ENCODE measurements at places on chromosomes 12 and 14.

DNA sequence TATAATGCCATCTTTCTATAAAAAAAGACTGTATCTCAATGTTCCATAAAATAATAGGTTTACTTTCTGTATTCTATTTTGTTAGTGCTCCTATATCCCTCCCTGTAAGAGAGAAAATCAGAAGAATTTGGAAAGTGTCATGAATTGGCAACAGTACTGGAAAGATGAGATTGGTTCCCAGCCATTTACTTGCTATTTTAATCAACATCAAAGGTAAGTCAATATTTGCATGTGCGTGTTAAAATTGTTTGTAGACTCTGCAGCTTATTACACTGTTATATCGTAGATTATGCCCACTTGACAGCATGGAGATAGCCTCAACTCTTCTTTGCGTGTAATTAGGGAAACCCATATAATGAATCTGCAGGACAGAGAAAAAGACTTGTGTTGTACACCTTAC is 34.0 kb downstream of the KCNMB4 start:
- DNase-seq = no peak

DNA sequence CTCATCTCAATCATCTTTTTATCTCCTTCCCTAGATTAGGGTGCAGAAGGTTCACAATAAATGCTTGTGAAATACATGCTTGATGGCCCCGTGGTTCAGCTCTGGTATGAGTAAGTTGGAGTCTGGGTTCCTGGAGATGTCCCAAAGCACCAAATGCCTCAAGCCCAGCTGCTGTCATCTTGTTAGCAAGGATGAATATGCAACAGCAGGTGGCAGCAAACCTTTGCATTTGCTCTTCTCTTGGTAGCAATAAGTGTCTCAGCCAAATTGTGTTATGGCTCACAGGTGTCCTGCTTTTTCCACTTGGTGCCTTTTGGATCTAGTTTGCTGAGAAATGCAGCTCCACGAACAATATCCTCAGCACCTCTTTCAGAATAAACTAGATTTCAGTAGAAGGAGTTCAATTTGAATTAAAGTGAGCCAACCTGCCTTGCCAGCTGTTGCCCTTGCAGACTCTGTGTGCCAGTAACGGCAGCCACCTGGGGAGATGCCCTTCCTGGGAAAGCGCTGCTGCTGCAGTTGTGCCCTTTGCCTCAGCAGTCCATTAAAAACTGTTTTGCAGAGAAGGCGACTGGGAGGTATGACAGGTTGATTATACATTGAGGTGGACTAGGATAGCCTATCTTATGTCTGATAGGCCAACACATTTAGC is 417.3 kb downstream of the SNAPC1 start:
- DNase-seq = peak; percentile 80

GRCh38 chr12:110193196-110193595 is 69.0 kb downstream of the IFT81 start:
- DNase-seq = no peak

DNA sequence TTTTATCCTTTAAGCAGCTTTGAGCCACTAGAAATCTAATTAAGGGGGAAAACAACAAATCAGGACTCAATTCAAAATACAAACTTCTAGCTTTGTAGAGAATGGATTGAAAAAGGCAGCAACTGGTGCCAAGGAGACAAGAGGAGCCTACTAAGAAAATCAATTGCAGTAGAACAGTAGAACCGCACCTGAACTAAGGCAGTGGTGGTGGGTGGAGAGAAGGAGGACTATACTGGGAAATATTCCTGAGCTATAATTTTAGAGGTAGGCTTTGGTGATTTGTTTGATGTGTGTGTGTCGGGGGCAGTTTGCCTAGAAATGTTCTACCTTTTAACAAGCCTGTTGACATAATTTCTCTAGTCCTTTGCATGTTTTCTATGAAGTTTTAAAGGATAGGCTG is 270.9 kb upstream of the SYT10 start:
- DNase-seq = no peak

DNA sequence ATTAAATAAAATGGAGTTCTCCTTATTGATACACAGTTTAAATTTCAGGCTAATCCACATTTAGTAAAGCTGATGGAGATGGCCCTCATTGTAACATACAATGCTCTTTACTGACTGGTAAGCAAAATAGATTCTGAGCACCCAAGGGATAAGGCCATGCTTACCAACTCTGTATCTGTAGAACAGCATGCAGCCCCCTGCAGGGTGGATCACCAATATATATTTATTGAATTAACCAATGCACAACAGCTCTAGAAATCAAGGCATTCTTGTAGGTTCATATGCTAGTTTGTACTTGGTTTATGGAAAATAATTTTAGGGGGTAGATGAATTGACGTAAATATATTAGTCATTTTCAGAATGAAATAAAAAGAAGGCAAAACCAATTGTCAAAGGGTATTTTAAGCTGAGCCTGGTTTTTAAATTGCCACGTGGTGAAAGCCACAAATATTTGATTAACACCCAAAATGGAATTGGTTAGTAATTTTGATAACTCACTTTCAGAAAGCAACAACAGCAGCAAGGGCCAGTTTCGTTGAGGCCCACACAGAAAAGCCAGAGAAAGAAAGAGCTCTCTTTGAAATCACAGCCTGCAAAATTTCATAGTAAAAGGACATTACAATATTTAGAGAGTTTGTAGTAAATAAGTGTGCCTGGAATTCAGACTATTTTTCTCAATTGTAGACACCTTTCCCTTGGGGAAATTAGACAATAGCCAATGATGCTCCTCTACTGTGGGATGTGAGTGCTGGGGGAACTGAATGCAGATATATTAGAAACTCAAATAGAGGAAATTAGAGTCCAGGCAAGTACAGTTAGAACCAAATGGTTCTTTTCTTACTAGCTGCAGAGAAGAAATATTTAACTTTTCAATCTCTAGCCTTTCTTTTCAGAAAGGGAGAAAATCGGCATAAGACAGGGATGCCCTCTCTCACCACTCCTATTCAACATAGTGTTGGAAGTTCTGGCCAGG is 216.2 kb upstream of the ABCD2 start:
- DNase-seq = no peak

DNA sequence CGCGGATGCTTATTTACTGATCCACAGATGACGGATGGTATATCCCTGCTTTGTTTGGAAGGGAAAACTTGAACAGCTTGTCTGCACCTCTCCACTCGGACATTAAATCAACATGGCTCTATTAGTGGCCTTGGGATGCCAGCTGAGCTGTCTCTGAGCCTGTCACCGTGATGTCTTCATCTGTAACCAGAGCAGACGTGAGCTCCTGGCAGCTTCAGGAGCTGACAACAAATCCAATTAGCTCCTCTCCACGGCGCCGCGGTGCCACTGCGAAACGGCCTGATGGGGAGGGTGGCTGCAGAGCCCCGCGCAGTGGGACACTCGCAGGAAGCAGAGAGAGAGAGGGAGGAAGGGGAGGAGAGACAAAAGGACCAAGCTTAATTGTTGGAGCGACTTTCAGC is 112.3 kb downstream of the PAPOLA start:
- no peak for DNase-seq

DNA sequence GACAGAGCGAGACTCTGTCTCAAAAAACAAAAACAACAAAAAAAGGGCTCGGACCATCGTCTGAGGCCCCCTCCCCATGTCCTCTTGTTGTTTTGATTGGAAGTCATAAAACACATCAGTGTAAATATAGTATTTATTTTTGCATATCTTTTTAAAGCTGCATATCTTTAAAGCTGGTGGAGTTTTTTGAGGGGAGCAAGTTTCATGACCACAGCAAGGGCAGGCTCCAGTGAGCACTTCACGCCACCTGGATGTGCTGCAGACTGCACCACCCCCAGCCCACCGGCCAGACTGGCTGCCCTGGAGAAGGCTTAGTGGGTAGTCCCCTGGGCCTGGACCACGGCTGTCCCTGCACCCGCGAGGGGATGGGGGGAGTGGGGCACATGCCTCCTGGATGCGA is 11.9 kb upstream of the BCL7A start:
- DNase-seq = no peak

GRCh38 chr12:123529686-123530085 is 3.8 kb downstream of the RILPL1 start:
- DNase-seq = no peak

DNA sequence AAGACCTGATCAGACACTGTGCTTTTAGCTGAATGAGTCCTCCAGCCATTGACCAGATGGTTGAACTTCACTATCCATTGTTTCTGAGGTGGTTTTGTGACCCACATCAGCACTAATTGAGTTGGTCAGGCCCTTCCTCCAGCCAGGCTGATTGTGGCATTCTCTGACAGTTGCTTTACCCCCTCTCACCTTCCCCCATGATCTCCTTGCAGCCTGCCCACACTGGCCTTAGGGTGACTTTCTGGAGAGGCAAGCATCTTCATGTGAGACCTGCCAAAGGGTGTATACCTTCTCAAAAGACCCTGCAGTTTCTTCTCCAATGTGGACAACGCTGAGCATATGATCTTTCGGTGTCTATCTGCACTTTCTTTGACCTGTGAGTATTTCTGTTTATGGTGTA is 83.9 kb downstream of the GPATCH2L start:
- DNase-seq = no peak

DNA sequence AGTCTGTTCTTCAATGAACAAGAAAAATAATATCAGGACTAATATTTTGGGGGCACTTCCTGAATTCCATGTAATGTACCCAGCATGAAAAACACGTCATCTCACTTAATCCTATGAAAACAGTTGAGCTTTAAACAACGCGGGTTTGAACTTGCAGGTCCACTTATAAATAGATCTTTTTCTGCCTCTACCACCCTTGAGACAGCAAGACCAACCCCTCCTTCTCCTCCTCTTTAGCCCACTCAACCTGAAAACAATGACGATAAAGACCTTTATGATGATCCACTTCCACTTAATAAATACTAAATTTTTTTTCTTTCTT is 203.9 kb upstream of the KRR1 start:
- no peak for DNase-seq

DNA sequence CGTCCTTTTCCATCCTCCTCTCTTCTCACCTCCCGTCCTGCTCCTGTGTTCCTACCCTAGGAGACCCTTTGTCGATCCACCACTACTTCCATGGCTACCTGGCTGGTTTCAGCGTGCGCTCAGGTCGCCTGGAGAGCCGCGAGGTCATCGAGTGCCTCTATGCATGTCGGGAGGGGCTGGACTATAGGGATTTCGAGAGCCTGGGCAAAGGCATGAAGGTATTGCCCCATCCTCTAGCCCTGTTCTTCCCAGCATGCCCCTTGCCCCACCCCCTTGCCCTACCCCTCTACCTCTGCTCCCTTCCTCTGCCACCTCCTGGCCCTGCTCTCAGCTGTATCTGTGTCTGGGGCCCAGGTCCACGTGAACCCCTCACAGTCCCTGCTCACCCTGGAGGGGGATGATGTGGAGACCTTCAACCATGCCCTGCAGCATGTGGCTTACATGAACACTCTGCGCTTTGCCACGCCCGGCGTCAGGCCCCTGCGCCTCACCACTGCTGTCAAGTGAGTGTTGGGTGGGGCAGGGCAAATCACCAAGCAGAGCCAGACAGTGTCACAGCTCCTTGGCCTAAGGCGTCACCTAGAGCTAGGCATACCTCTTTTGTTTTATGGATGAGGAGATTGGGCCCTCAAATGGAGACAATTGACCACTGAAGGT is 12.8 kb downstream of the CLSTN3 start:
- no peak for DNase-seq

DNA sequence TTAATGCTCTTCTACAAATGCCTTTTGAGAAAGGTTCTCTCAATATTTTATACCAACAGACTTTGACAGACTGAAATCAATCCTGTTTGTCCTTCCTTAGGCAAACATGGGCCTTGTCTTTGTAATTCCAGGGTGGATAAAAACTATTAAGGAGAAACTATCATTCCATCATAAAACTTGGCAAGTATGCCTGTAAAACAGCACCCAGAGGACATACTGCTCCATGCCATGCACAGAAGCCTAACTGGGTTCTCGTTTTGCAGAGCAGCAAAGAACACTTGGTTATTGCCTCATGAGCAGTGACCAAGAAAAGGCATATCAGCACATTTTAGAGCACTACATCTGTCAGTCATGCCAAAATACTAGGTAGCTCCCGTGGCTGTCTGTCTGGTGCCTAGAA is 33.8 kb upstream of the PTGDR start:
- no peak for DNase-seq

GRCh38 chr14:96125536-96125935 is 79.1 kb upstream of the BDKRB2 start:
- DNase-seq = no peak

DNA sequence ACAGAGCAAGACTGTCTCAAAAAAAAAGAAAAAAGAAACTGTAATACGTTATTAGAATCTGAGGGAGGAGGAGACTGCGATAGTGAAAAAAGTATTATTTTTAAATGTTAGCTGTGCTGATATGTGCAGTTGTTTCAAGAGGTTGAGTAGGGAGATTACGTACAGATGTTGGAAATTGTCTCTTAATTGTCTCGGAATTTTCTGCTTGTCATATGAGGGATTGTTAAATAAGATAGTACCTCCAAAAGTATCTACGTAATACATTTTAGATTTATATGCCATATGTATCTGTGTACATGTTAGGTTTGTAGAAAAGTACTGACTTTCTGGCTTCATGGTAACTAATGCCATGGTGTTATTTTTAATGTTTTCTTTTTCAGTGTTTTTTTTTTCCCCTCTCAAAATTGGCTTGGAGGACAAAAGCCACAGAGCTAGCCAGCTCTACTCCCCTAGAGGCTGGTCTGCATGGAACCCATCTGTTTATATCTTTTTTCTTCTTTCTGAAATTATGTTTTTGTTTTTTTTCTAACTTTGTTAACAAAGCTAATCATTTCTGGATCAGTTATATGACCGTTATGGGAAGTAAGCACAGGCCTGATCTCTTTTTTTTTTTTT is 3.4 kb downstream of the RIMKLB start:
- no peak for DNase-seq

- DNase-seq = no peak
These were observed 148.3 kb downstream of the AKAP6 start for GRCh38 chr14:32477396-32477795.

DNA sequence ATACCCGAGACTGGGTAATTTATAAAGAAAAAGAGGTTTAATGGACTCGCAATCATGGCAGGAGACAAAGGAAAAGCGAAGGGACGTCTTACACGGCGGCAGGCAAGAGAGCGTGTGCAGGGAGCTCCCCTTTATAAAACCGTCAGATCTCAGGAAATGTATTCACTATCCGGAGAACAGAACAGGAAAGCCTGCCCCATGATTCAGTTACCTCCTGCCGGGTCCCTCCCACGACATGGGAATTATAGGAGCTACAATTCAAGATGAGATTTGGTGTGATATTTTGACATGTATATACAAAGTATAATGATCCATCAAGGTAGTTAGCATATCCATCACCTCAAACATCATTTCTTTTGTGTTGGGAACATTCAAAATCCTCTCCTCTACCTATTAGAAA is 2.3 kb upstream of the CDCA4 start:
- DNase-seq = no peak

DNA sequence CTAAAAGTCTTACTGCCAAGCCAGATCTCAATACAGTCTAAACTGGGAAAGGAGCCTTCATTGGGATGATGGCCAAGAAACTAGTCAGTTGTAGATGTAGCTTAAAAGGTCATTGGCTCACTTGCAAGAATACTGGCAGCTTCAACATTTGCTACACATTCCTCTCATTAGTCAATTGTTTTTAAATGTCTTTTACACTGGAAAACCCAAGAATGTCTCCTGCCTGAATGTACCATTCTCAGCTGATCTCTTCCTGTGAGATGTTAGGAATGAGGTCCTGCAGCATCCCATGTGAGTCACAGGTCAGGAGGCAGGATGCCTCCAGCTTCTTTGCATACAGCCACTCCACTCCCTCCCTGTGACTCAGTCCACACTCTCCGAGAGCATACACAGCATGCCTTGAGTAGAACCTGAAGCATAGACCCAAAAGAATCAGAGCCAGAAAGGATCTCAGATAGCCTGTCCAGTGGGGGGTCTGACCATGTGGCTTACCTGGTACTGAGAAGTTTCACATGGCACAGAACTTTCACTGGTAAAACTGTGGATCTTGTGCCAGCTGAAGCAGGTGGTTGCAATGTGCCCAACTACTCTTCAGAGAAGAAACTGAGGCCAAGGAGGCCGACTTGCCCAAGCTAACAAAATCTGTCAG is 56.0 kb upstream of the HECTD1 start:
- peak; percentile 99 for DNase-seq

Data from AG09309 (cell line).